ENCODE measurements at places on chromosomes 2 and 18.

- DNase-seq = no peak
These were observed 44.2 kb downstream of the TTC27 start for GRCh38 chr2:32671885-32672533.

GRCh38 chr2:69966496-69966895, 5.1 kb upstream of the ASPRV1 start:
- DNase-seq = no peak

GRCh38 chr2:196171946-196172345, 568 bp upstream of the STK17B start:
- DNase-seq = no peak

GRCh38 chr2:217711188-217711587, 291.6 kb downstream of the TNS1 start:
- no peak for DNase-seq

DNA sequence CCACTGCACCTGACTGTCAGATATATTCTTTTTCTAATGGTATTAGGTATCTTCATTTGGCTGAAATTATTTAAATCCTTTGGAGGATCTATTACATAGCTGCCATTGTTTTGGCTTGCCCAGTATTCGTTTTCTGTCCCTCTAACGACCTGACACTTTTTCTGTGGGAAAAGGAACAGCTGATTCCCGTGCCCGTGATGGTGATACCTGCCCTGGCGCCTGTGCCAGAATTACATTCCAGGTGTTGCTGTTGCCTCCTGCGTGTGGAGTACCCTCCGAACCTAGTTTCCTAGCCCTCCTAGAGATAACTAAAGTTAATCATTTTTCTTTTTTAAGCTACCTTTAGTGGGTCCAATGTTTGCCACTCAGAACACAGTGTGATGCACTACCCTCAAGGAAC, 14.0 kb downstream of the HOXD1 start:
- DNase-seq = no peak

- no peak for DNase-seq
These were observed 68.7 kb upstream of the SPRED2 start for GRCh38 chr2:65501074-65501473.

- no peak for DNase-seq
These were observed 103.9 kb upstream of the PPP1CB start for GRCh38 chr2:28647682-28648081.

DNA sequence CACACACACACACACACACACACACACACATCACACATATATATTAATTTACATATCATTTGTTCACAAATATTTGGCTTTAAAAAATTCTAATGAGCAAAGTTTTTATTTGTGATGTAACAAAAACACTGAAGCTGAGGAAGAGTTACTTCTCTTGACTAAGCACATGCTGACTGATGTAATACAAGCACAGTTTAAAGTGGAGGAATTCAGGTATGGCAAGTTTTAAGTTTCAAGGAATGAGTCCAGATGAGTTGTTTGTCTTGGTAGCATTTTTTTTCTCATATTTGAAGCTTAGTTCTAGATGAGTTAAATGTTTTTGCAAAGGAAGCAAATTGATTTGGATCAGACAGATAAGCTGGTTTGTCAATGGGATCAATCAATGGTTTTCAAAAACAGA, 20.2 kb upstream of the CALCRL start:
- DNase-seq = no peak

GRCh38 chr2:129253461-129253812, 726.0 kb upstream of the RAB6C start:
- no peak for DNase-seq

All from stimulated activated CD8-positive, alpha-beta memory T cell treated with anti-CD3 and anti-CD28 coated beads, Interleukin-4, amount 100 ng/mL, for 1 hour (primary cell).